Nephron progenitor cell (in vitro differentiated cells): ENCODE measurements at places on chromosomes 6 and 20.
A peak's percentile ranks its signal among the peaks of the same experiment; 100 is the strongest.

DNA sequence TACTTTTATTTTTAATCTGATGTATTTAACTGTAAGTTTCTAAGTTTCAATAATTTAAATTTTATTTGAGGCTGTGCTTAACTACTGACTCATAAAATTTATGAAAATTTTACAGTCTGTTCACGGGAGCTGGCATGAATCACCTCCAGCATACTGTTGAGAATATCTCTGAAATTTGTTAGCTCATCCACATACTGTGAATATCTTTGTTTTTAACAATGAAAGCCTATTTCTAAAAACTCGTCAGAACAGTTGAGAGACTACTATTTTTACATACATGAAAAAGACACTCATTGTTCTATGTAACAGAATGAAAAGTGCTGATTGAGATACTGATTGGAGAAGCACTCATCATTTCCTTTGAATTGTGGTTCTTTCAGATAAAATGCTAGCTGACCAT lies 749.3 kb downstream of the TENT5A start:
- no peaks in the 10 kb centered on the region for H3K4me1 ChIP-seq
- DNase-seq, result no peak
- no peaks in the 10 kb centered on the region for H3K36me3 ChIP-seq
- H3K4me3 ChIP-seq, result no peak overlapping the region

GRCh38 chr6:95768539-95768938 lies 191.2 kb downstream of the MANEA start:
- peak; percentile 5 for DNase-seq
- H3K27ac ChIP-seq, result no peak overlapping the region
- H3K4me1 ChIP-seq, result no peaks in the 10 kb centered on the region
- H3K36me3 ChIP-seq, result no peaks in the 10 kb centered on the region

DNA sequence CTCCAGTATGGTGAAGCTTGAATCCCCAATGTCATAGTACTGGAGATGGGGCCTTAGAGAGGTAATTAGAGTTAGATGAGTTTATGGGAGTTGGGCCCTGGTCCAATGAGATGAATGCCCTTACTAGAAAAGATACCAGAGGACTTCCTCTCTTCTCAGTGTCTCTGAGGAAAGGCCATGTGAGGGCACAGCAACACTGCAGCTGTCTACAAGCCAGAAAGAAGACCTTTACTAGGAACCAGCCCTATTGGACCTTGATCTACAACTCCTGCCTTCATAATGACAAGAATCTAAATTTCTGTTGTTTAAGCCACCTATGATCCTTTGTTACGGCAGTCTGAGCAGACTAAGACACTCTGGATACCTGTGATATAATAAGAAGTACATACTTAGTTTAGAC lies 31.4 kb upstream of the AKAP7 start:
- H3K27me3 ChIP-seq, result no peaks in the 10 kb centered on the region
- no peaks in the 10 kb centered on the region for H3K36me3 ChIP-seq
- peaks cover 11% of the 10 kb centered on the region for H3K4me1 ChIP-seq
- no peak overlapping the region for H3K27ac ChIP-seq
- H3K4me3 ChIP-seq, result no peak overlapping the region

- no peak for DNase-seq
- no peaks in the 10 kb centered on the region for H3K36me3 ChIP-seq
- H3K27me3 ChIP-seq, result peaks cover 5% of the 10 kb centered on the region
- H3K27ac ChIP-seq, result no peak overlapping the region
Observed at GRCh38 chr6:114169763-114170162, 173.1 kb downstream of the HS3ST5 start.

- H3K27ac ChIP-seq, result no peak overlapping the region
- H3K27me3 ChIP-seq, result peaks cover 11% of the 10 kb centered on the region
- no peaks in the 10 kb centered on the region for H3K36me3 ChIP-seq
- H3K4me3 ChIP-seq, result no peak overlapping the region
- H3K4me1 ChIP-seq, result peaks cover 59% of the 10 kb centered on the region
Observed at GRCh38 chr6:161442420-161442819, 168.6 kb upstream of the AGPAT4 start.

- no peak overlapping the region for H3K4me3 ChIP-seq
- no peaks in the 10 kb centered on the region for H3K36me3 ChIP-seq
- H3K27me3 ChIP-seq, result peaks cover 4% of the 10 kb centered on the region
- H3K4me1 ChIP-seq, result peaks cover 5% of the 10 kb centered on the region
Observed at GRCh38 chr6:81842254-81842653, 89.8 kb upstream of the TENT5A start.

DNA sequence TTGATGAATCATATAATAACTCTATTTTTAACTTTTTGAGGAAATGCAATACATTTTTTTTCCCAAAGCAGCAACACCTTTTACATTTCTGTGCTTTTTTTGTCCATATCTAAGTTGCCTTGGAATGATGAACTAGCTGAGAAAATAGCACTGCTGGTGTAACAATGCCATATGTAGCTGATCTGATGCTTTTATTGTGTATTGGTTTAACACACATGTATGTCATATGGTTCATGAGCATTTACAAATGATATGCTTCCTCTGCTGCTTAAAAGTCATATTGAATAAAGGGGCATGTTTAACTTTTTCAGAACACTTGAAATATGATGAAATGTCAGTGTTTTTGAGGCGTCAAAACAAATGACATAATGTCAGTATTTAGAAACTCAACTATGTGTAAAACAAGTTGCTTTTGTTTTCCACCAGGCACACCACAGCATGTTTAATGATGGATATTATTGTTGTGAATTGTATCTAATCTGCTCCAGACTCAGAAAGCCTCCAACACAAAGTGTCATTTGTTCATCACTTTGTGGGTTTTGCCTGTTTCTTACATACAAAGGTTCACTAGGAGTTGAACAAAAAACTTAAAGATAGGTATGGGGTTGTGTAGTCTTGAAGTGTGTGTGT lies 775.8 kb upstream of the FLRT3 start:
- H3K27me3 ChIP-seq, result peaks cover 2% of the 10 kb centered on the region
- no peaks in the 10 kb centered on the region for H3K36me3 ChIP-seq
- no peak overlapping the region for H3K27ac ChIP-seq
- no peak for DNase-seq

DNA sequence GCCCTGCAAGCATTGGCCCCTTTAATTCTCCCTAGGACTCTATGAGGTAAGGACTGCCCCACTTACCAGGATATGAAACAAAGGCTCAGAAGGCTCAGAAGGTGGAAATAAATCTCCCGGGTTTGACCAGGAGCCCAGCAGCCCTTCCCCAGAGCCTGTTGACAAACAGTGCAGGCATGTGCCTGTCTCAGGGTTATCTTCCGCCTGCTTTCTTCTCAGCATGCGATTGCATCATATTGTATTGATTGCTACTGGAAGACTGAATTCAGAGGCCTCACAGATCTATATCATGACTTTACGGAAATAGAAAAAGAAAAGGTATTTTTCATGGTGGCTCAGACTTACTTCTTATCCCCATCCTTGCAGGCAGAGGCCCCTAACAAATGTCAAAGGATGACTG lies 92.7 kb downstream of the PHACTR3 start:
- no peaks in the 10 kb centered on the region for H3K36me3 ChIP-seq
- no peaks in the 10 kb centered on the region for H3K4me1 ChIP-seq
- H3K4me3 ChIP-seq, result no peak overlapping the region
- no peak overlapping the region for H3K27ac ChIP-seq

DNA sequence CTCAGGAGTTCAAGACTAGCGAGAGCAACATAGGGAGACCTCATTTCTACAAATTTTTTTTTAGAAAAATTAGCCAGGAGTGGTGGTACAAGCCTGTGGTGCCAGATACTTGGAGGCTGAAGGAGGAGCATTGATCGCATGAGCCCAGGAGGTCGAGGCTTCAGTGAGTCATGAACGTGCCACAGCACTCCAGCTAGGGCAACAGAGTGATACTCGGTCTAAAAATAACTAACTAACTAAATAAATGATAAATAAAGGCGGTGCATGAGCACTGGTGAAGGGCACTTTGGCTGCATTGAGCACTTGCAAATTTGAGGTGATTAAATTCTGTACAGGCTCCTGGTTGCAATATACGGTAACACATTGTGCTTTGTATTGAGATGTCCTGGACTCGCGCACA lies 13.5 kb downstream of the HLA-A start:
- peaks cover 7% of the 10 kb centered on the region for H3K27me3 ChIP-seq
- no peak overlapping the region for H3K4me3 ChIP-seq
- no peaks in the 10 kb centered on the region for H3K36me3 ChIP-seq
- no peak overlapping the region for H3K27ac ChIP-seq
- no peak for DNase-seq
- H3K4me1 ChIP-seq, result peaks cover 6% of the 10 kb centered on the region

GRCh38 chr6:80268865-80269730 lies 162.6 kb downstream of the BCKDHB start:
- no peaks in the 10 kb centered on the region for H3K36me3 ChIP-seq
- peaks cover 16% of the 10 kb centered on the region for H3K4me1 ChIP-seq
- no peaks in the 10 kb centered on the region for H3K27me3 ChIP-seq
- no peak overlapping the region for H3K27ac ChIP-seq
- no peak overlapping the region for H3K4me3 ChIP-seq

- H3K4me1 ChIP-seq, result no peaks in the 10 kb centered on the region
- no peaks in the 10 kb centered on the region for H3K36me3 ChIP-seq
- H3K4me3 ChIP-seq, result no peak overlapping the region
- no peaks in the 10 kb centered on the region for H3K27me3 ChIP-seq
- no peak for DNase-seq
Observed at GRCh38 chr6:135658481-135658880, 160.9 kb upstream of the AHI1 start.

DNA sequence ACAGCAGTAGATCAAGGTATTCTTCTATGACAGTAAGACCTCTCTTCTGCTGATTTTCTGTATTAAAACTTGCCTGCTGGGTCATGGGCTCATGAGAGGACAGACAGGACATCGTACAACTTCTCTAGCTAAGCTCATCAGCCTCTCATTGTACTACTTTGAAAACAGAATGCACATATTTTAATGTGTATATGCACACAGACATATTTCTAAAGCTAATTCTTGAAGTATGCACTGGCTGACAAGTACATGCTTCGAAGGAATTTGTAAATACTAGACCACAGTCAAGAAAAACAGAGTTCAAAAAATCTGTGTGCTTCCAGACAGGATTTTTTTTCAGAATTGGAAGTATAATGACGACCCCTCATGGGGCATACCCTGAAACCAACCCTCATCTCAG lies 81.7 kb upstream of the CD83 start:
- peaks cover 8% of the 10 kb centered on the region for H3K4me1 ChIP-seq
- H3K27ac ChIP-seq, result no peak overlapping the region
- no peak overlapping the region for H3K4me3 ChIP-seq
- H3K36me3 ChIP-seq, result peaks cover 5% of the 10 kb centered on the region
- H3K27me3 ChIP-seq, result peaks cover 12% of the 10 kb centered on the region

DNA sequence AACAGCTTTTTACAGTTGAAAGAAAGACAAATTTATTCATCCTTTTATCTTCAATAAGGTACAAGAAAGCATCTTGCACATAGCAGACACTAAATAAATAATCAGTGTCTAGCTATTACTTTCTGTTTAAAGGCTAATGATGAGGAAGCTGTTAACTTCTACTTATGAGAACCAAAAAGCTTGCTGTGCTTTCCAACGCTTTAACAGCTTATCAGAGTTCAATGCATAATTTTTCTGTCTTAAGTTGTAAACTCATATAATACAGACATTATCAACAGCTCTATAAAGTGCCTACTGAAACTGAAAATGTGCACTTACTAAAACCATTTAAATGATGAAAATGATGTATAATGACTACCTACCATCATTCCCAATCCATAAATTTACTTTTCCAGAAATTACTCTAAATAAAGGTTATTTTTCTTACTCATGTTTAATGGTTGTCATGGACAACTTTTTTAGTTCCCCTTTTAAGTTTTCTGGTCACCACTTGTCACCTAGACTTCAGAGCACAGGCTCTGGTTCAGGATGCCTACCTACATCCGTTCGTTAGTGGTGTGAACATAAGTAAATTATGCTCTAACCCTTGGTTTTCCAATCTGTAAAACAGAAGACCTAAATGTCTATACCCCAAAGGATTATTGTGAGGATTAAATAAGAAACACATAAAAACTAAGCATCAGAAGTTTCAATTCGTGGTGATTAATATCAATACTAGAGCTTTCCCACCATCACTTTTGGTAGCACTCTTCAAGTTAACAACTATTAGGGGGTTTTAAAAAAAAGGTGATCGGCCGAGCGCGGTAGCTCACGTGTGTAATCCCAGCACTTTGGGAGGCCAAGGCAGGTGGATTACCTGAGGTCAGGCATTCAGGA lies 8.0 kb downstream of the PNISR start:
- peaks cover 33% of the 10 kb centered on the region for H3K4me1 ChIP-seq
- H3K4me3 ChIP-seq, result no peak overlapping the region
- H3K36me3 ChIP-seq, result peaks cover 57% of the 10 kb centered on the region
- H3K27me3 ChIP-seq, result no peaks in the 10 kb centered on the region
- no peak overlapping the region for H3K27ac ChIP-seq

DNA sequence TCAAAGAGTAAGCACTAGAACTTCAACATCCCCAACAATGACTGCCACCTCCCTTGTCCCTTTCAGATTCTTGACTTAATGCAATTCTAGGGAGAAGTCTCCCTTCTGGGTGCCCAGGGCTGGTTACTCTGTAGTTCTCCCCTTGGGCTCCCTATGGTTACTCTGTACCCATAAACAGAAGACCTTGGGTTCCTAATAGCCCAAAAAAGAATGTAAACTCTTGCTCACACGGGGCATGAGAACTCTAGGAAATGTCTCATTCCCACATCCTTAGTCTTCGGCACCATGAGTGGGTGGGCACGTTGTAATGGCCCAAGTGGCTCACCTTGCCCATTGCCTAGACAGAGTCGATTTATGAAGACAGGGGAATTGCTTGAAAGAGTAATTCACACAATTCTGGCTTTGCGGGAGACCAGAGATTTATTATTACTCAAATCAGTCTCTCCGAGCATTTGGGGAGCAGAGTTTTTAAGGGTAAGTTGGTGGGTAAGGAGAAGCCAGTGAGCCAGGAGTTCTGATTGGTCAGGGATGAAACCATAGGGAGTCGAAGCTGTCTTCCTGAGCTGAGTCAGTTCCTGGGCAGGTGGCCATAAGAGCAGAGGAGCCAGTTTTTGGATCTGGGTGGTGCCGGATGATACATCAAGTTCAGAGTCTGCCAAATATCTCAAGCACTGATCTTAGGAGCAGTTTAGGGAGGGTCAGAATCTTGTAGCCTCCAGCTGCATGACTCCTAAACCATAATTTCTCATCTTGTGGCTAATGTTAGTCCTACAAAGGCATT lies 61.2 kb upstream of the SIRPG start:
- no peak for DNase-seq
- H3K27ac ChIP-seq, result no peak overlapping the region
- peaks cover 17% of the 10 kb centered on the region for H3K27me3 ChIP-seq
- H3K4me1 ChIP-seq, result peaks cover 4% of the 10 kb centered on the region
- no peaks in the 10 kb centered on the region for H3K36me3 ChIP-seq

DNA sequence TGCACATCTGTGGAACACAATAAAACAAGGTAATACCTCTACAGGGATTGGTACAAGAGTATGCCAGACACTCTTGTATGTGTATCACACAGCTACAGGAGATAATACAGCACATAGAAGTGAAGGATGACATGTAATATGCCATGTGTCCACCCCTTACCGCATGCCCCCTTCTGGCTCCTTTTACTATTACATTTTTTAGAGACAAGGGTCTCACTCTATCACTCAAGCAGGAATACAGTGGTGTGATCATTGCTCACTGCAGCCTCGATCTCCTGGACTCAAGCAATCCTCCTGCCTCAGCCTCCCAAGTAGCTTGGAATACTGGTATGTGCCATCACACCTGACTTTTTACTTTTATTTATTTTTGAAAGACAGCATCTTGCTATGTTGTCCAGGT lies 4.2 kb upstream of the NCR3 start:
- H3K36me3 ChIP-seq, result no peaks in the 10 kb centered on the region
- peaks cover 18% of the 10 kb centered on the region for H3K27me3 ChIP-seq
- H3K4me1 ChIP-seq, result peaks cover 14% of the 10 kb centered on the region
- no peak overlapping the region for H3K4me3 ChIP-seq
